ENCODE measurements at places on chromosomes 4 and X.

- DNase-seq, result no peak
Measured at GRCh38 chrX:74498924-74499323, 77.6 kb downstream of the SLC16A2 start.

- no peak for DNase-seq
Measured at GRCh38 chr4:189202869-189203271, 737.8 kb upstream of the FRG1 start.

DNA sequence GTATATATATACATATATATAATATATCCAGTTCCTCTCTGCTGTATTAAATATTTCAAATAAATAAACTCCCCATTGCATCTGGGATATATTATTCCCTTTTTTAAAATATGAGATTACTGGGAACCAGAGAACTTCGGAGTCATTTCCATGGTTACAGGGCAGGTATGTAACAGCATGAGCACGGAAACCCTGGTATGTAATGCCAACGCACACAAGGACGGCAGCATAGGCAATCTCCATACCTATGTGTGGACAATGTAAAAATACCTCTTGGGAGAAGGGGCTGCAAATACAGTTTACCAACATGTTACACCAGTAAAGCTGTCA is 62.8 kb downstream of the NUDT10 start:
- DNase-seq, result no peak

DNA sequence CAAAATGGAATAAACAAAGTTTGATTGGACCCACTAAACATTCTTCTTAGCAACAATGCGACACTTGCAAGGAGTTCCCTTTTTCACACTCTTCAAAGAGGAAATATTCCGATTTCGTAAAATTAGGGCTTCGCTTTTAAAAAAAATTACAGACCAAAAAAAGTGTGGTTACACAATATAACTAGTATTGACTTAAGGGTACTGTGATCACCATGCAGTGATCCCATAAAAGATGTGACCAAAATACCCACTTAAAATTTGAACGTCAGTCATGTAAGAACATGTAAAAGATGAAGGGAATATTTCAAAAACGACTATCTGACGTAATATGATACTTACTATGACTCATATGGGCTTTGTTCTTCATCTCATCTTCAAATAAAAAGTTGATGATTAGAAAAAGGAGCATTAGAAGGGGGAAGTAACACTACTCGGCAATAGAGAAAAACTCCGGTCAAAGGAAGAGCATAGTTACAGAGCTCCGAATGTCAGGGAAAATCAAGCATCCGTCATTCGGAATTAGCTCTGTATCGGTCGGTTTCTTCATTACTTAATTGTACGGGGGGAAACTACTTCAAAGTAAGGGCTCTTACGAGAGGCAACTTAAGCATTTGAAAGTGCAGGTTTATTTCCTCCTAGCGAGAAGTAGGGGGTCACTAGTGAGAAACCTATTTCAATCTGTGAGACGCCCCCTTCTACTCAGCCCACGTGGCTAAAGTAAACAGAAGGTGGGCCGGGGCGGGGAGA is 1.3 kb upstream of the TET2 start:
- DNase-seq, result no peak

GRCh38 chr4:109294006-109294405 is 8.5 kb downstream of the COL25A1 start:
- DNase-seq, result no peak

GRCh38 chr4:144340931-144341330 is 200.4 kb upstream of the GYPA start:
- DNase-seq, result no peak

DNA sequence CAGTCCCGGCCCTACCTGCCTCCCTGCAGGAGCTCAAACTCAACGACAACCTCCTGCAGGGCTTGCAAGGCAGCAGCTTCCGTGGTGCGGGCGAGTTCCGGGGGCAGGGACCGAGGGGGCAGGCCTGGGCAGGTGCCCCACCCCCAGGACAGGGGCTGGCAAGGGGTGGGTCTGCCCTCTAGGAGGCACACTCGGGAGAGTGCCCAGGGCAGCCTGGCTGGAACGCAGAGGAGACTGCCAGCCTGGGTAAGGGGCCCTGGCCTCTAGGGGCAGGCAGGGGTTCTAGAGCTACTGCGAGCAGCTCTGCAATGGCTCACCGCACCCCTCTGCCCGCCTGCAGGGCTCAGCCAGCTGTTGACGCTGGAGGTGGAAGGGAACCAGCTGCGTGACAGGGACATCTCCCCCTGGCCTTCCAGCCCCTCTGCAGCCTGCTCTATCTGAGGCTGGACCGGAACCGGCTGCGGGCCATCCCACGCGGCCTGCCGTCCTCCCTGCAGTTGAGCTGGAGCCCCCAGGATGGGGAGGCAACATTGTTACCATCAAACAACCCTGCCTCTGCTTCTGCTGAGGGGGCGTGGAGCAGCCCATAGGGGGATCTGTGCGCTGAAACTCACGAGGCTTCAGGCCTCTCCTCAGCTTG is 12.1 kb upstream of the HAUS7 start:
- no peak for DNase-seq

- no peak for DNase-seq
Measured at GRCh38 chr4:74283614-74284013, 24.7 kb upstream of the EPGN start.

DNA sequence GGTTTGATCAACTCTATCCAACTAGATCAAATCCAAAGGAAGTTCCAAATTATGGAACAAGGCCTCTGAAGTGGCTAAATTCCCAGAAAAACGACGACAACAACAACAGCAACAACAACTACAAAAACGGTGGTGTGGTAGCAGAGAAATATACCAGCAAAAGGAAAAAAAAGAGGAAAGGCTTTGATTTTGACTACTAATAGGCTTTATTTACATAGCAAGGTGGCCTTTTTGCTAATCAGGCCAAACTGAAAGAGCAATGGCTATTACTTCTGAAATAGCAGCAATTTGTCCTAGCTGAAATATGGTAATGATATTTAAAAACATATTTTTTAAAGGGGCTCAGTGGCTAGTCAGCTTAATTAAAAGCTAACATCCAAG is 40.8 kb upstream of the TMPRSS11E start:
- DNase-seq, result no peak

- no peak for DNase-seq
Measured at GRCh38 chr4:100188829-100189228, 1.4 kb downstream of the DDIT4L start.

DNA sequence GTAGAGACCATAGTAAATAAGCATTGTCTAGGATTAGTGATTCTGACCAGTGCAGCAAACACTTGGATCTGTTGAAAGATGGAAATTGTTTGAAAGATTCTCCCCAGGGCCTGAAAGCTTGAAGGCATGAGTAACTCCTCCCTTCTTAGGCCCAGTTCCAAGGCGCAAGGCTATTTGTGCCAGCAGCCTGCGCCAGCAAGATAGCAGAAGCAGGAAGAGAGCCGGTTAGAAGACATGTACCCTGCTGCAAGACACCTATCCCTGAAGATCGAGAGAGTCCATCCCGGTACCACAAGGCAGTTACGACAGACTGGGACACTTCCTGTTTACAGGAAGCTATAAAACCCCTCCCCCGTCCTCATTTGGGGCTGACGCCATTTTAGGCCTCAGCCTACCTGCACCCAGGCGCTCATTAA is 72.4 kb upstream of the JADE1 start:
- no peak for DNase-seq

GRCh38 chrX:109049416-109049815 is 313.1 kb upstream of the IRS4 start:
- DNase-seq, result no peak

DNA sequence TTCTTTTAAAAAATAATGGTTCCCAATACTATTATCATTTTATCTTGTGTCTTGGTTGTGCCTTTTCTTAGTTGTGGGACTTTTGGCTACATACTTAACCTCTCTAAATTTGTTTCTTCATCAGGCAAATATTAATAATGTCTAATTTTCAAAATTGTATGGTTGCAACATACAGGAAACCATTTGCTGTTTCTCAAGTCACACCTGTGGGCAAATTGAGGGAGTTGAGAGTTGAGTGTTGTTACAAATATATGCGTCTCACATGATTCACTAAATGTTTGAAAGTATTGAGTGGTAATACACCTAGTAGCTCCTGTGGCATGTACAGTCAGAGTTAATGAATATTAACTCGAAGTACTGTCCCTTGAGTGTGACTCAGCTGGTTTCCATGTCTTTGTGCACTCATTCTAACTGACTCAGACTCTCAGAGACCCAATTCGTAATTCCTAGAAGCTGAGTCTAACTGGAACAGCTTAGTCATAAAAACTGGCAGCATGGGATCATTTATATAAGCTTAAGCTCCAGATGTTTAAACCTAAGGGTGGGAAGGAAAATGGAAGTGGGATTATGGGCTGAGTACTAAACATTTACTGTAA is 802.4 kb downstream of the TRIML1 start:
- DNase-seq, result no peak

- DNase-seq, result no peak
Measured at GRCh38 chr4:77172336-77172735, 15.3 kb downstream of the CCNG2 start.

DNA sequence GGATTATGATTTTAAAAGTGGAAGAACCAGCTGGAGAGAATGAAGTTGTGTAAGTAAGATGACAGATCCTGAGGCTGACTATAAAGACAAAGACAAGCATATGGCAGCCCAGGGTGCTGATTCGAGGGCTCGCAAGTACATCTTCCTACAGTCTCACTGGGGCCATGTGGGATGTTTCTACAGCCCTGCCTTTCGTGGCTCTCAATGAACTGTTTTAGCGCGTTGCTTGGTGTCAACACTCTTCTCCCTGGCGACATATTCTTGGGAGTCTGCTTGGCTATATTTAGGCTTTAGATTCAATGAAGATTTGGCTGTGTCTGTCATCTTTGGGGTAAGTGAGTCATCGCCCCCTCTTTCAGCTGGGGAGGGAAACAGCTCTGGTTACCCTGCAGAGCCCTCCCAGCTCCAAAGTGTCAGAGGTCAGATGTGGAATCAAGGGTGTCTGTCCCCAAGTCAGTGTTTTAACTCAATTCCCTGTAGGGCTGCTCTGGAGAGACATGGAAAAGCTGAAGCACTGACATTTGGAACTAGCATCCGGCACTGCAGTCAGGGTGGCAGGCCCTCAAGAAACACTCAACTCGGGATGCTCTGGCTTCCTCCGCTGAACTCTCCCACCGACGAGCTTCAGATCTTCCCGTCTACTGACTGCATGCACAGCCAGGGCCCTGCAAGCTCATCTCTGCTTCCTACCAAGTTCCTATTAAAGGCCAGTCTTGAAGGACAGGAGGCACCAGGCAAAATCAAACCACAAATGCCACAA is 65.7 kb downstream of the GATB start:
- no peak for DNase-seq

DNA sequence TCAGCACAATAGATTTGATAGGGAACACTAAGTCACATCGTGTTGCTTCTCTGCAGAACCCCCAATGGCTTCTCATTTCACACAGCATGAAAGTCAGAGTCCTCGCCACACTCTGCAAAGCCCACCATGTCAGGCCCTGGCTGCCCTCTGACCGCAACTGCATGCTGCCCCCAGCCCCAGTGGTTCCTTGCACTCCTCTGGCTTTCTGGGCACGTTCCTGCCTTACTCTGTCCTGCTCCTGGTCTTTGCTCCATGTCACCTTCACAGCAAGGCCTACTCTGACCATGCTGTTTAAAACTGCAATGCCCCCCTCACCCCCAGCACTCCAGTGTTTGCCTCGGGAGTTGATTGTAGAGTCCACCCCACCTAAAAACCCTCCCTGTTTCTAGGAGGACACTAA is 78.1 kb downstream of the EVC start:
- no peak for DNase-seq

- DNase-seq, result no peak
Measured at GRCh38 chr4:163330916-163331628, 1.3 kb downstream of the NPY1R start.

DNA sequence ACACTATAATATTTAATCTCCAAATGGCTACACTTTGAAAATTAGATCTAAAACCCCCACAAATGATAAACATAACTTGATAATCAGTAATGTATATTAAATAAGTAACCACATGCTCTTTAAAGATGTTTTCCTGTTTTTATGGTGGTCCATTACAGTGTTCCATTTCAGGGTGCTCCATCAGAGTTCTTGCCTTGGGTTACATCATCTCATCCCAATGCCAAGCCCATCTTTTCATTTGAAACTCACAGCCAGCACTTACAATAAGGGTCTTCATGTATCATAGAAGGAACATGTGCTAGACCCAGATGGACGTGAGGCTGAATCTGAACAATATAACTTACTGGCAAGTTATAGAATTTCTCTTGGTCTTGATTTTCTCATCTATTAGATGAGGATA is 10.5 kb upstream of the PAQR3 start:
- DNase-seq, result no peak

- DNase-seq, result no peak
Measured at GRCh38 chr4:8532245-8532781, 47.9 kb upstream of the GPR78 start.

All from stimulated activated CD8-positive, alpha-beta memory T cell treated with anti-CD3 and anti-CD28 coated beads, Interleukin-12 subunit alpha, Interleukin-12 subunit beta, amount 100 ng/mL, for 4 hours (primary cell).